ENCODE measurements at places on chromosomes 11 and 22.

DNA sequence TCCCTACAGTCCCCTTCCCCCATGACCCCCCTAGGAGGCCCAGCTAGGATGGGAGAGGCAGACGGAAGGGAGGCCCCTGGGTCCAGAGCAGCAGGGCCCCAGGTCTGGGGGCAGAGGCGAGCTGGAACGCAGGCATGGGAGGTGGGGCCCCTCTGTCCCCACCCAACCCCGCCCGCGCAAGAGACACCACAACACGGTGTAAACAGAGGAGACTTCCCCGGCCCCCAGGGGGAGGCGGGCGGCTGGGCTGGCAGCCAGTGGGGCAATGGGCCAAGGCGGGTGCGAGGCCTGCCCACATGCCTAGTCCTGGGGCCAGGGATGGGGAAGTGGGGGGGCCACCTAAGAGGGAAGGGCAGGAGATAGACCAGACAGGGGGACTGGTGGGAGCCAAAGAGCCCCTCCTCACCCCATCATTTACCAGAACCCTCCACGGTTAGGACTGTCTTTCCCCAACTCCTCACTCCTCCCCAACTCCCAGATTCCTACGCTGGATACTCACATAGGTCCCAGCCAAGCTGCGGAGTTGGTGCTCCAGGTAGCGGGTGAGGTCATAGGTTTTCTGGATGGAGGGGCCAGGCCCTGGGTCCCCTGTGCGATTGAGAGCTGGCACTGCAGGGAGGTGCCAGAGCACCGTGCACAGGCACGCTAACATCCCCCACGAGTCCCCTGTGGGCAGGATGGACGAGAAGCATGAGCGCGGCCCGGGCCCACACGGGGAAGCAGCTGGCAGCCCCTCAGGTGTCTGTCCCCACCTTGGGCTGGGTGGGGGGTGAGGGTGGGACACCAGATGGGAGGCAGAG lies 6.2 kb downstream of the CLCF1 start:
- peak; percentile 64 for DNase-seq

DNA sequence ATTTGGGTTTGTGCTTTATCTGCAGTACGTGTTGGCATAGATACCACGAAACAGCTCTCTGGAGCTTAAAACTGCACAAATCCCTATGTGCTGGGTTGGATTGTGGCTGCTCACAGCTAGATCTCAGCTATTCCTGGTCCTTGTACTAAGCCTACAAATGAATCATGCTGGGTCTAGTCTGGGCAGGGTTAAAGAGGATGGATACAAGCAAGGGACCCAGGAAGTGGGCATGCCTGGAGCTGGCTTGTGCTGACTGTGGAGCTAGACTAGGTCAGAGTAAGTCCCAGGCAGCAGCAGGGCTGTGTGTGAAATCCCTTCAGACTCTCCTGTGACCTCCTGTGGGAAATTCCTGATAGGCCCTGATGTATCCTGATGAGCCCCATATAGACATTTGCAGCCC lies 3.9 kb upstream of the E2F8 start:
- peak; percentile 48 for DNase-seq

GRCh38 chr11:35786188-35786587 lies 123.6 kb downstream of the TRIM44 start:
- no peak for DNase-seq

DNA sequence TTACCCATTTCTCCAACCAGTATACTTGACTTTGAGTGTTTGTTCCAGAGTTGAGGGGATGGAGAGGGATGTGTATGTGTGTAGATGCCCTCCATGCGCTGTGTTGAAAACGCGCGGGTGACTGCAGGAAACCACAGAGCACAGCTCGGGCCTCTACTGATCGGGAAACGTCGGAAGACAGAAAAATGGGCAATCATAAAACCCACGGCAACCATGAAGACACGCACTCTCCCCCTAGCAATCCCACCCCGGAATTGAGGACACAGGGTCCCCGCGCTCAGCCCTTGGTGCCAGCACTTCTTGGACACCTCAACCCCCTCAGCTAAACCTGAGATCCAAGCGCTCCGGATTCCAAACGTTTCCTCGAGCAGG lies 251 bp upstream of the UQCC3 start:
- no peak for DNase-seq

- DNase-seq = no peak
Observed at GRCh38 chr11:1317432-1317831, 8.0 kb upstream of the TOLLIP start.

DNA sequence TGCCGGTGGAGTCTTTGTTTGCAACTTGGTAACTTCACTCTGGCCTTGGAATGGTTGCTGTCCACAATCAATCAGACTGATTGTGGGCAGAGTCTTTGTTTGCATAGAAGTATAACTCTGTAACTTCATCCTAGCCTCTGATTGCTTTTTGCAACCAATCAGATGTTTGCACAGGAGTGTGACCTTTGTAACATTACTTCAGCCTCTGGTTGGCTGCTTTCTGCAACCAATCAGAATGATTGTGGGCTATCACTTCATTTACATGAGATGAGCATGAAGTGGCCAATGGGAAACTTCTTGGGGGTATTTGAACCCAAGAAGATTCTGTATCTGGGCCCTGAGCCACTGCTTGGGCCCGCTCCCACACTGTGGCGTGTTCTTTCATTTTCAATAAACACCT lies 79.6 kb upstream of the CLDN5 start:
- DNase-seq = no peak

GRCh38 chr22:40224702-40225101 lies 47.0 kb downstream of the TNRC6B start:
- DNase-seq = no peak

- DNase-seq = no peak
Observed at GRCh38 chr22:40198733-40199132, 21.0 kb downstream of the TNRC6B start.

GRCh38 chr22:38948181-38948940 lies 9.0 kb upstream of the APOBEC3A start:
- no peak for DNase-seq

- DNase-seq = no peak
Observed at GRCh38 chr11:1862588-1863351, 9.9 kb downstream of the LSP1 start.

DNA sequence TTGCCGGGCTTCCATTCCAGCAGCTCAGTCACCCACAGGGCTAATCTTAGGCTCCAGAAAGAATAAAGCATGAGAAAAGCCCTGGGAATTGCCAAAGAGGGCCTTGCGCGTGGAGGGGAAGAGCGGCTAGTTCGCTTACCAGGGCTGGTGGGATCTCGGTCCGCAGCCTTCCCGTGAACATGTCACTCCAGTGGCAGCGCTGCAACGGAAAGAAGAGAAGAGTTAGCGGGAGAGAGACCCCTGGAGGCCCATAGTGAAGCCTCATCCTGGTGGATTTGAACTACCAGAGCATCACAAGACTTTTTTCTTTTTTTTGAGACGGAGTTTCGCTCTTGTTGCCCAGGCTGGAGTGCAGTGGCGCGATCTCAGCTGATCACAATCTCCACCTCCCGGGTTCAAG lies 18.0 kb downstream of the RANGAP1 start:
- DNase-seq = no peak

DNA sequence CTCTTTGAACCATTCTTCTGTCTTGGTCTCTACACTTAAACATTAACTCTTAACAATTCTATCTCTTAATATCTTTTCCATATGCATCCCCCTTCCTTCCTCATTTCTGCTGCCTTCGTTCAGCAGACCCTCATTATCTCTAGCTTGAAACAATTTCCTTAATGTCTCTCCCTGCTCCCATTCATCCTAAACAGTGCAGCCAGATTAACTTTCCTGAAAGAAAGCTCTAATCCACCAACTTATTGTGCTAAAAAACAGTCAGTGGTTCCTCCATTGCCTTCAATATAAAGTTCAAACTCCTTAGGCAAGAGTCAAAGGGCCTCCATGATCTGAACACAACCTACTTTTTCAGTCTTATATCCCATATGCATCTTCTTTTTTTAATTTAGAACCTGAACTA lies 42.5 kb downstream of the SOX6 start:
- no peak for DNase-seq

GRCh38 chr11:23540101-23540561 lies 679.9 kb upstream of the CCDC179 start:
- peak; percentile 75 for DNase-seq

GRCh38 chr11:77075425-77075905 lies 8.7 kb downstream of the CAPN5 start:
- no peak for DNase-seq

GRCh38 chr11:47220401-47220821 lies 5.6 kb downstream of the DDB2 start:
- no peak for DNase-seq

GRCh38 chr11:1964348-1964747 lies 17.2 kb downstream of the MRPL23 start:
- no peak for DNase-seq

- DNase-seq = peak; percentile 34
Observed at GRCh38 chr11:64131683-64132190, 34.2 kb downstream of the MACROD1 start.

GRCh38 chr22:30308093-30308492 lies 18.6 kb downstream of the TBC1D10A start:
- no peak for DNase-seq

DNA sequence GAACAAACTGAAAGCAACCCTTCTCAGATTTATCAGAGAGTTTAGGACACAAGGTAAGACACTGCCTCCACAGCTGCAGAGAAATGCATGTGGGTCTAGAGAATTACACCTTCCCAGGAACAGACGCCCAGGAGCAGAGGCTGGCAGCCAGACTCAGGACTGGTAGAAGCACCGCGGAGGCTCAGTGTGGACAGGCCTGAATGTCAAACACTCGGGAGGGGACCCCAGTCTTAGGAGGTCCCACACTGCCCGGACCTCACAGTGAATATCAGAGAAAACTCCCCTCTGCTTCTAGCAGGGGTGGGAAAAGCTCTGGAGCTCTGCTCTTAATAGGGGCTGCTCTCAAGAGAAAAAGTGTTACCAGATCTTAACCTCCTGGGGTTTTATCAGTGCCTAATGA lies 952.7 kb downstream of the BRD1 start:
- no peak for DNase-seq

DNA sequence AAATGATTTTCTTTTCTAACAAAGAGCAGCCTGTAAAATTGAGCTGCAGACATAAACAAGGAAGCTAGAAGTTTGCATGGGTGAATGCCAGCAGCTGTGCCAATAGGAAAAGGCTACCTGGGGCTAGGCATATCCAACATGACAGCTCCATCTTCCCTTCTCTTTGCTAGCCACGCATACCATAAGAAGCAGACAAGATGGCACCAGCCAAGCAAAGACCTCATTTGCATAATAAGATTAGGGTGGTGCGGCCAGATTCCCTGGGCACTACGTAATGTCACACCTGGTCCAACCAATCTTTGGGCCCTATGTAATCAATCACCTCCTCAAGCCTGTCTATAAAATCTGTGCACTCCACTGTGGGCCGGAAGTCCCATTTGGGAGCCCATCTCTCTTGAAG lies 108.3 kb downstream of the SWAP70 start:
- DNase-seq = no peak

DNA sequence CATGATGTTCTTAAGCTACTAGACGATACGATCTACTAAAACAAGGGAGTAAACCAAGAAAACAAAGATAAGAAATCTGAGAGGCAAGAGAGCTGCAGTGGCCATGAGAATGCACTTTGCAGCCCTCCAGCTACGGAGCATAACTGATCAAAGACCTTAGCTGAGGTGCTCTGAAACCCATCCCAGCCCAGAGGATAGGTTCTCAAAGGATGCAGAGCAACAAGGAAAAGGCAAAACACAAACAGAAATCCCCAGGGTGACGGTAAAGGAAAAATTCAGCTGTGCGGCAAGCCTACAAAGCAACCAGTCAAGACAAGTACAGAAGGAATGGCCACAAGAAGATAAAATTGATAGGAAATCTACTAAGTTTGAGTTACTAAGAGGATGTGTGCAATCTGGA lies 32.5 kb upstream of the CFAP300 start:
- DNase-seq = no peak

- DNase-seq = peak; percentile 46
Observed at GRCh38 chr11:17572359-17572690, 25.3 kb downstream of the OTOG start.

DNA sequence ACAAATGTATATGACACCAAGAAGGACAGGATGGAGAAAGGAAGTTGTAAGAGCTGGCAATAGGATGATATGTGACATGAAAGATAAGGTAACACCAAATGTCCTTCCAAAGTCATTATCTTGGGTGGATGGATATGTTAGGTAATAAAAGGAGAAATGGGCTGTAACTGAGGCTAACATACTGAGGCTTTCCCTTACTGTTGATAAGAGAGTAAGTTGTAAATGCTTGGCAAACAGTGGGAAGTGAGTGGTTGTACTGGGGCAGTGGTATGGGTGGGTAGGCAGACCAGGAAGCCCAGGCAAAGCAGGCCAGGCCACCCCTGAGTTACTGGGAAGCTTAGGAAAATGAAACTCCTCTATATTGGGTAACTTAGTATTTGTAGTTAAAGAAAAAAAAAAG lies 73.7 kb downstream of the ARHGAP42 start:
- peak; percentile 61 for DNase-seq

- no peak for DNase-seq
Observed at GRCh38 chr22:46887978-46888377, 125.5 kb downstream of the TBC1D22A start.

DNA sequence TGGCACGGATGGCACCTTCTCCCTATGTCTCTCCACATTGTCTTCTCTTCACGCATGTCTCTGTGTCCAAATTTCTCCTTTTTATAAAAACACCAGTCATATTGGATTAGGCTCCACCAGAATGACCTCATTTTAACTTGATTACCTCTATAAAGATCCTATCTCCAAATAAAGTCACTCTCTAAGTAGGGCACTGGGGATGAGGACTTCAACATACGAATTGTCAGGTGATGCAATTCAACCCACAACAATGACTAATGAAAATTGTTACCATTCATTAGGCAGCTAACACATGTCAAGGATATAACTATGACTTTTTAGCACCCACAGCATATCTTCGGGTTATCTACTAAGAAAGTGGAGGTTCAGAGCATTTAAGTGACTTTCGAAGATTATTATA lies 55.5 kb upstream of the USP47 start:
- DNase-seq = peak; percentile 25

- no peak for DNase-seq
Observed at GRCh38 chr11:27088353-27088752, 47.7 kb downstream of the BBOX1 start.

- DNase-seq = no peak
Observed at GRCh38 chr11:108847298-108847990, 182.6 kb downstream of the DDX10 start.

GRCh38 chr11:69252490-69252837 lies 41.5 kb upstream of the MYEOV start:
- DNase-seq = no peak

- DNase-seq = peak; percentile 28
Observed at GRCh38 chr11:95153857-95154246, 64.2 kb downstream of the ENDOD1 start.

- no peak for DNase-seq
Observed at GRCh38 chr11:106998116-106998915, 20.0 kb downstream of the GUCY1A2 start.

DNA sequence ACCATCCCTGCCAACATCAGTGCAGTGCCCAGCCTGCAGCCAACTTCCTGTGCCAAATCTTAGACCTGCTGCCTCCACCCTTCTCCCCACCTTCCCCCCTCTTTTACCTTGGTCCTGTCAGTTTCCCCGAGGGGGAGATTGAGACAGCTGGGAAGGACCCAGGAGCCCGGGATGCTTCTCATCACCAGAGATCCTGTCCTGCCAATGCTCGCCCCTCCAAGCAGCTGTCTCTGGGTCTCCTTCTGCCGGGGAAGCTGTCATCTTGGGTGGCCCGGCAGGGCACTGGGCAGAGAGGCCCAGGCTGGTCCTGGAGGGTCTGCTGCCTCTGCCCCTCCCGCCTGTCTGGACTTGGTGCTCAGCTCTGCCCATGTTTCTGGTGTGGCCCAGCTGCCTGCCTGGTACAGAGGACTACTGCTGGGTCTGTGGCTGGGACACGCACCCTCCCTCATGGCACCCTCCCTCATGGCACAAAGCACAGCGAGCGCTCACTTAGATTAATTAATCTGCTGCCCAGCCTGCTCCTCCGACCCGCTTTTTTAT lies 60.4 kb upstream of the THY1 start:
- DNase-seq = no peak
